ENCODE measurements at places on chromosomes 1 and 21. TPM values are rescaled to one million over a fixed set of nuclear protein-coding genes. Genes with fewer than 3 reads are reported as not detected.

CRNN gene
- total RNA-seq = not detected

LCA5L gene
- total RNA-seq = 0.87 TPM

NBPF10 gene
- total RNA-seq = 2.8 TPM

PROX1 gene
- 0.13 TPM for total RNA-seq

HES5 gene
- not detected for total RNA-seq

NKAIN1 gene
- total RNA-seq = 1.7 TPM

S100A9 gene
- 0.44 TPM for total RNA-seq

C1QA gene
- total RNA-seq = 0.41 TPM

BCAN gene
- total RNA-seq = 0.57 TPM

Data from Panc1 (cell line).